H1 (cell line): ENCODE measurements at places on chromosomes 3 and 15.

- H3K27me3 ChIP-seq: no peaks in the 10 kb centered on the region
- DNase-seq: no peak
- H3K36me3 ChIP-seq: no peaks in the 10 kb centered on the region
- no peak overlapping the region for H3K27ac ChIP-seq
- no peaks in the 10 kb centered on the region for H3K4me1 ChIP-seq
- no peak overlapping the region for H3K4me3 ChIP-seq
These were observed 943.8 kb downstream of the VGLL3 start for GRCh38 chr3:86047161-86047560.

DNA sequence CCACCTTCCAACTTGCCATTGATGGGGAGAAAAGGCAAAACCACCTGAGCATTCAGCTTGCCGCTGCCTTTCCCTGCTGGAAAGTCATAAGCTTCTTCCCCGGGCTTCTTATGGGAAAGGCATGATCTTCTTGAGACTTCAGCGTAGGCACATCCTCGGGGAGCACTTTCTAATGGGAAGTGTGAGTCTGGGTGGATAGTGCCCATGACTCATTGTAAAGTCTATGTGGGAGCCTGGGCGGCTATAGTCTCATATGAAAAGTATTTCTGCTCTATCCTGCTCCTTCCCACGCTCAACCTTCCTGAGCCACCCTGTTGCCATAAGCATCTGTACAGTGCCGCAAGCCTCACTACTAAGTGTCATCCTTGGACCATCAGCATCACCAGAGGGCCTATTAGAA, 309.9 kb upstream of the THBS1 start:
- no peak overlapping the region for H3K27ac ChIP-seq
- no peaks in the 10 kb centered on the region for H3K27me3 ChIP-seq
- H3K36me3 ChIP-seq: no peaks in the 10 kb centered on the region
- H3K4me1 ChIP-seq: no peaks in the 10 kb centered on the region
- H3K4me3 ChIP-seq: no peak overlapping the region

DNA sequence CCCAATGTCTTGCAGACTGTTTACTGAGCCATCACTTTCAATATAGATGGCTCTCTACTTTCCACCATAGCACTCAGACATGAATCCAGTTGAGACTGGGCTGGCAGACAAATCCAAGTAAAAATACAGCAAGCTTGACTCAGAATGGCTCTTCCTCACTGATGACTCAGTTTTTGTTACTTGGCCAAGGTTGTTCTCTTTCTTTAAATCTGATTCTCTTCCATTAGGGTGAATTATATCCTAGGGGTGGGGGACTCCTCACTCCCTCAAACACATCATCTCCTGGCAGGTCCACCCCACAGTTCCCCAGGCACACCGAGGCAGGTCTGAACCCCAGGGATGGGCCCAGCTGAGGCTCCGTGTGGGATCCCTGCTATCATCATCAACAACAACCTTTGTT, 157.9 kb downstream of the MEX3B start:
- H3K36me3 ChIP-seq: no peaks in the 10 kb centered on the region
- H3K27ac ChIP-seq: no peak overlapping the region
- no peaks in the 10 kb centered on the region for H3K27me3 ChIP-seq
- H3K4me3 ChIP-seq: no peak overlapping the region

GRCh38 chr15:87736891-87737389, 519.6 kb downstream of the NTRK3 start:
- no peak overlapping the region for H3K4me3 ChIP-seq
- H3K4me1 ChIP-seq: no peaks in the 10 kb centered on the region; the same call in 1 of the 2 replicates
- H3K36me3 ChIP-seq: no peaks in the 10 kb centered on the region

DNA sequence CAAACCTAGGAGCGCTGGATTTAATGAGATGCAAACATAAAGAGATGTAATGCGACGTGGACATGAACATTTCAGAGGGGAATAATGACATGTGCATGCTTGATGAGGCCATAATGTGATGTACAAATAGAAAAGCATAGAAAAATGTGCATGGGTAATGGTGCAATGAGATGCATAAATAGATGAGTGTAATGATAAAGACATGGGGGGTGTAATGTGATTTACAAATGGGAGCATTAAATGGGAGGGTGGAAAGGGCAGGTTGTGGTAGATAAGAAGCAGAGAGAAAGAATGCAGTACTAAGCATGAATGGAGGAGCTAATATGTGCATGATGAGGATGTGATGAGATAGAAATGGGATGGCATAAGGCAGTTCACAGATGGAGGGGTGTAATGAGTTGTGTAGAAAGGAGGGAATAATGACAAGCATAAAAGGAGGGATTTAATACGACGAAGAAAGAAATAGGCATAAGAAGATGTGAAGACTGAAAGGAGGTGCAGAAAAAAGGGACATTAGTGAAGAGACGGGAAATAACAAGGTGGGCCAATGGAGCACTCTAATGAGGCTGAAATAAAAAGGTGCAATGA, 137.5 kb upstream of the CCNL1 start:
- no peak overlapping the region for H3K4me3 ChIP-seq
- no peaks in the 10 kb centered on the region for H3K4me1 ChIP-seq
- H3K27me3 ChIP-seq: no peaks in the 10 kb centered on the region

GRCh38 chr15:28955160-28955992, 69.6 kb downstream of the APBA2 start:
- no peak for DNase-seq
- no peaks in the 10 kb centered on the region for H3K27me3 ChIP-seq
- H3K27ac ChIP-seq: no peak overlapping the region
- H3K4me3 ChIP-seq: no peak overlapping the region

DNA sequence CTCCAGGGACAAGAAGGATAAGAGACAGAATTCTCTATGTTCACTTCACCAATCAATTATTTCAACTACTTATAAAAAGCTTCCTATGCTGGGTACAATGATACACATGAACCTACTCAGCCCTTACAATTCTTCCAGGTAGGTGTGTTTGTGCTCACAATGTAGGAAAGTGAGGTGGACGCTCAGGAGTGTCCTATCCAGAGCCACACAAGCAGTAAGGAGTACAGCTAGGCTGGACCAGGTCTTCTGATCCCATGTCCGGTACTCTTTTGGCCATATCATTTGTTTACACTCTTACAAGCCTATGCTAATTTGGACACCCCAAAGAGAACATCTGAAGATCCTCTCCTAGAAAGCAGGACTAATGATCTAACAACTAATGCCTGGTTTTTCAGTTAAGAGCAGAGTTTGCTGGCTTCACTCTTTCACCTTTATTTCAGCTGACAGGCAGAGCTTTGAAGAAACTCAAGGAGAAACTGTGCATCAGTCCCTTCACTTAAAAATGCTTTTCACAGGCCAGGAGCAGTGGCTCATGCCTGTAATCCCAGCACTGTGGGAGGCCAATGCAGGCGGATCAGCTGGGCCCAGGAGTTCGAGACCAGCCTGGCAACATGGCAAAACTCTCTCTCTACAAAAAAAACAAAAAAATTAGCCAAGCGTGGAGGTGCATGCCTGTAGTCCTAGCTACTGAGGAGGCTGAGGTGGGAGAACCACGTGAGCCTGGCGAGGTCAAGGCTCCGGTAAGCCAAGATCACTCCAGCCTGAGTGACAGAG, 27.5 kb downstream of the IGF2BP2 start:
- H3K27me3 ChIP-seq: no peaks in the 10 kb centered on the region
- H3K27ac ChIP-seq: no peak overlapping the region
- no peaks in the 10 kb centered on the region for H3K36me3 ChIP-seq
- no peak for DNase-seq
- peaks cover 14% of the 10 kb centered on the region for H3K4me1 ChIP-seq
- no peak overlapping the region for H3K4me3 ChIP-seq

- DNase-seq: peak; percentile 53
- no peaks in the 10 kb centered on the region for H3K36me3 ChIP-seq
- H3K27ac ChIP-seq: no peak overlapping the region
- no peaks in the 10 kb centered on the region for H3K4me1 ChIP-seq
- no peak overlapping the region for H3K4me3 ChIP-seq
These were observed 85.3 kb upstream of the MBNL1 start for GRCh38 chr3:152183473-152183872.

GRCh38 chr3:13018043-13018451, 55.2 kb downstream of the IQSEC1 start:
- H3K4me1 ChIP-seq: peaks cover 30% of the 10 kb centered on the region
- no peak overlapping the region for H3K4me3 ChIP-seq
- peaks cover 4% of the 10 kb centered on the region; the same call in 1 of the 2 replicates for H3K27me3 ChIP-seq
- no peaks in the 10 kb centered on the region for H3K36me3 ChIP-seq
- H3K27ac ChIP-seq: no peak overlapping the region

DNA sequence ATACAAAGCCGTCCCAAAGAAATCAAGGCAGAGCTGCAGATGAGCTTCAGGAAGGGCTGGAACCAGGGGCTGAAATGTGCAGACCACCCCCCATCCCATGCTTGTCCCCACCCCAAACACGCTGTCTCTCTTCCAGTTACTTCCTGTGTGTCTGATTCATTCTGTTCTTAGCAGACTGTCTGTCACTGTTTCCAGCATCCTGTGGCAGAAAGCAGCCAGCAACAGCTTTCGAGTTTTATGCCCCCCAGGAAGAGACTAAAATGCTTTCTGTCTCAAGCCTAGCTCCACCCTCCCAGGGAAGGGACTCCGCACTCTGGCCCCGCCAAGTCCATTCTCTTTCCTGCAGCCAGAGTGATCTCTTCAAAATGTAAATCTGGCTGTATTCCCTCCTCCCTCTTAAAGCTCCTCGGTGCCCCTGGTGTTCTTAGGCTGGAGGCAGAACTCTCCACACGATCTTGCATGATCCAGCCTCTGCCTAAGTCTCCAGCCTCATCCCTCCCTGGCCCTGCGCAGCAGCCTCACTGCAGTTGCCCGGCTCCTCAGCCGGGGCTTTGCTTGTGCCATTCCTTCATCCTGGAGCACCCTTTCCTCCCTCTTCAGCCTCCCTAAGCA, 41.5 kb downstream of the HRH1 start:
- DNase-seq: no peak
- H3K4me1 ChIP-seq: no peaks in the 10 kb centered on the region
- no peaks in the 10 kb centered on the region for H3K36me3 ChIP-seq
- no peaks in the 10 kb centered on the region for H3K27me3 ChIP-seq
- H3K4me3 ChIP-seq: no peak overlapping the region
- H3K27ac ChIP-seq: no peak overlapping the region

- no peak overlapping the region for H3K27ac ChIP-seq
- no peaks in the 10 kb centered on the region for H3K36me3 ChIP-seq
- DNase-seq: no peak
- H3K27me3 ChIP-seq: no peaks in the 10 kb centered on the region
- no peaks in the 10 kb centered on the region for H3K4me1 ChIP-seq
- no peak overlapping the region for H3K4me3 ChIP-seq
These were observed 1041.9 kb downstream of the OTOL1 start for GRCh38 chr3:162538491-162538890.

- H3K27me3 ChIP-seq: no peaks in the 10 kb centered on the region
- peaks cover 5% of the 10 kb centered on the region; the same call in 1 of the 2 replicates for H3K4me1 ChIP-seq
- no peak overlapping the region for H3K4me3 ChIP-seq
- DNase-seq: no peak
- no peak overlapping the region for H3K27ac ChIP-seq
- H3K36me3 ChIP-seq: peaks cover 13% of the 10 kb centered on the region; the same call in 1 of the 2 replicates
These were observed 74.0 kb downstream of the DHX36 start for GRCh38 chr3:154250291-154250690.

DNA sequence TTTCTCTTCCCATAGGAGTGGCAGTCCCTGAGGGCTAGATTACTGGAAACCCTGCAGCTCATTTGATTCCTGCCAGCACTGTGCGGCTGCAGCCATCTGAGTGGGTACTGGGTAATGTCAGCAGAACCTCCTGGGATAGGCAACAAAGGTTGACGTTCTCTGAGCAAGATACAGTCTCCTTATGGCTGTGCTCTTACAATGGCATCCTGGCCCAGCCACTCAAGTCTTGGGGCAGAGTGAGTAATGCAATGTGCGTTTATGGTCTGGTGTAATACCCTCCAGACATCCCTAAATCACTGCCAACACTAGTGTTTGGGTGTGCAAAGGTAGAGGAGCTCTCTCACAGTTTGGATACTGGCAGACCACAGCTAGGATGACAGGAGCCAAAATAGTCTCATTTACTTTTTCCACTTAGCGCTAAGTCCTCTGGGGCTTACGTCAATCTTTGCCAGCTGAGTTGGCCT, 775.8 kb downstream of the ZNF385D start:
- H3K27me3 ChIP-seq: no peaks in the 10 kb centered on the region
- no peaks in the 10 kb centered on the region for H3K4me1 ChIP-seq
- no peak for DNase-seq
- H3K36me3 ChIP-seq: no peaks in the 10 kb centered on the region

- H3K27me3 ChIP-seq: no peaks in the 10 kb centered on the region
- DNase-seq: no peak
- H3K4me3 ChIP-seq: no peak overlapping the region
- H3K36me3 ChIP-seq: no peaks in the 10 kb centered on the region
These were observed 2.0 kb downstream of the ANKRD28 start for GRCh38 chr3:15795651-15796308.

- H3K4me3 ChIP-seq: no peak overlapping the region
- H3K4me1 ChIP-seq: no peaks in the 10 kb centered on the region
- no peaks in the 10 kb centered on the region for H3K36me3 ChIP-seq
These were observed 8.5 kb upstream of the OXTR start for GRCh38 chr3:8777978-8778267.

DNA sequence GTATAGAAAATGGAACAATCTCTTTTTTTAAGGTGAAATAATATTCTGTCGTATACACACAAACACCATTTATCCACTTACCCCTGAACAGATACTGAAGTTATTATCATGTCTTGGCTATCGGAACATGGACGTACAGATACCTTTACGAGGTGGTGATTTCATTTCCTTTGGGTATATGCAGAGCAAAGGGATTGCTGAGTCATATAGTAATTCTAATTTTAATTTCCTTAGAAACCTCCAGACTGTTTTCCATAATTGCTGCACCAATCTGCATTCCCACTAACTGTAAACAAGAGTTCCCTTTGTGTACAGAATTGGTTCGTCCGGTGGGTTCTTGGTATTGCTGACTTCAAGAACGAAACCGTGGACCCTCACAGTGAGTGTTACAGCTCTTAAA, 179.4 kb downstream of the SHOX2 start:
- DNase-seq: no peak
- no peaks in the 10 kb centered on the region for H3K36me3 ChIP-seq
- H3K27ac ChIP-seq: no peak overlapping the region

- H3K27me3 ChIP-seq: no peaks in the 10 kb centered on the region
- H3K4me3 ChIP-seq: peak overlapping the region; percentile 40; the same call in 1 of the 2 replicates
- no peaks in the 10 kb centered on the region for H3K4me1 ChIP-seq
- no peaks in the 10 kb centered on the region for H3K36me3 ChIP-seq
These were observed 129.8 kb downstream of the NSMCE3 start for GRCh38 chr15:29139540-29140459.

GRCh38 chr3:67018105-67018788, 20.1 kb downstream of the KBTBD8 start:
- no peak for DNase-seq

- no peak overlapping the region for H3K4me3 ChIP-seq
- H3K27ac ChIP-seq: no peak overlapping the region
- H3K4me1 ChIP-seq: no peaks in the 10 kb centered on the region
- no peaks in the 10 kb centered on the region for H3K27me3 ChIP-seq
- no peak for DNase-seq
These were observed 81.9 kb downstream of the CHL1 start for GRCh38 chr3:278300-279064.

GRCh38 chr3:196544491-196544992, 23.8 kb downstream of the WDR53 start:
- no peak overlapping the region for H3K27ac ChIP-seq
- H3K36me3 ChIP-seq: no peaks in the 10 kb centered on the region
- H3K4me3 ChIP-seq: no peak overlapping the region
- no peak for DNase-seq
- H3K27me3 ChIP-seq: no peaks in the 10 kb centered on the region

GRCh38 chr3:171028779-171029232, 2.3 kb upstream of the SLC2A2 start:
- H3K27ac ChIP-seq: no peak overlapping the region
- H3K4me1 ChIP-seq: no peaks in the 10 kb centered on the region
- no peaks in the 10 kb centered on the region for H3K36me3 ChIP-seq
- H3K27me3 ChIP-seq: peaks cover 1% of the 10 kb centered on the region
- peak overlapping the region; percentile 51 for H3K4me3 ChIP-seq
